Caki2 (cell line): ENCODE measurements at places on chromosomes 12 and 14. TPM values are rescaled to one million over a fixed set of nuclear protein-coding genes. Genes with fewer than 3 reads are reported as not detected.

MMP19 gene
- total RNA-seq: not detected in 2 replicates

RTL1 gene
- total RNA-seq: not detected in 2 replicates

INHBC gene
- not detected in 2 replicates for total RNA-seq

LRIG3 gene
- 16.5 and 29.7 TPM in 2 replicates for total RNA-seq

- DNase-seq: no peak
Observed at GRCh38 chr12:72610854-72611358, 338.7 kb downstream of the TRHDE start.

DNA sequence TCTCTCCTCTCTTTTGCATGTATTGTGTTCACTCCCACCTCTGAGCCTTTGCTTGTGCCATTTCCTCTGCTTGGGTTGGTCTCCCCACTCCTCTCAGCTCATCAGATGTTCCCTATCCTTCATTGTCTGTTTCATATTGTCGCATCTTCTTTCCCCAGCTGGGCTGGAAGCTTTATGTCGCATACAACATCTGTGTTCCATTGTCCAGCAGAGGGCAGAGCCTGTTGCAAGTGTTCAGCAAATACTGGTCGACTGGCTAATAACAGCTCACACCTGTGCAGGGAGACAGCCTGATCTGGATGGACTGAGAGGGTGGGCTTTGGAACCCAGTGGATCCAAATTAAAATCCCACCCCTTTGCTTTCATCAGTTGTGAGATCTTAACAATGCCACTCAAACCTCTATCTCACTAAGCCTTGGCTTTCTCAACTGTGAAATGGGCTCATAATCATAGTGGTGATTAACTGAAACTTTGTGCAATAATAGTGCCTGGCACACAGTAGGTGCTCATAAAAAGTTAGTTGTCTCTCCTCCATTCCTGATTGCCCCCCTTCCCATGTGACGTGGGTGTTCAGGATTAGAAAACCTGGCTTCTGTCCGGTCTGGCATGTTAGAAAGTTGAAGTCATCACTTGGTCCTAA is 75.8 kb downstream of the RIN3 start:
- DNase-seq: no peak

GRCh38 chr14:20516921-20517320 is 11.6 kb downstream of the RNASE10 start:
- DNase-seq: no peak

DNA sequence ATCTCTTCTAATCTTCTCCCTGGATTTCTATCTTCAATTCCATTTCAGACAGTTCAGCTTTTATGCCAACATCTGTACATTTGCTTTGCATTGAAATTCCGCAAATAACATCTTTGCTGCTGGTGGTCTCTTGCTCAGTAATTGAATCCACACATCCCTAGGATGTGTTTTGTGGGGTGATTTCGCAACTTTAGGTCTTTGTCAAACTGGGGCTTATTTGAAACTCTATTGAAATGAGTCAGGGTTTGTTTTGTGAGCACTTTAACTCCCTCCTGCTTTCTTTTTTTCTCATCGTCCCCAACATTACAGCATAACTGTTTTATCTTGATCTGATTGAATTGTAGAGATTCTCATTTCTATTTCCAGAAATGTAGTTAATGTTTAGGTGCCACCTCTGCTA is 404.3 kb downstream of the NPAS3 start:
- no peak for DNase-seq

DNA sequence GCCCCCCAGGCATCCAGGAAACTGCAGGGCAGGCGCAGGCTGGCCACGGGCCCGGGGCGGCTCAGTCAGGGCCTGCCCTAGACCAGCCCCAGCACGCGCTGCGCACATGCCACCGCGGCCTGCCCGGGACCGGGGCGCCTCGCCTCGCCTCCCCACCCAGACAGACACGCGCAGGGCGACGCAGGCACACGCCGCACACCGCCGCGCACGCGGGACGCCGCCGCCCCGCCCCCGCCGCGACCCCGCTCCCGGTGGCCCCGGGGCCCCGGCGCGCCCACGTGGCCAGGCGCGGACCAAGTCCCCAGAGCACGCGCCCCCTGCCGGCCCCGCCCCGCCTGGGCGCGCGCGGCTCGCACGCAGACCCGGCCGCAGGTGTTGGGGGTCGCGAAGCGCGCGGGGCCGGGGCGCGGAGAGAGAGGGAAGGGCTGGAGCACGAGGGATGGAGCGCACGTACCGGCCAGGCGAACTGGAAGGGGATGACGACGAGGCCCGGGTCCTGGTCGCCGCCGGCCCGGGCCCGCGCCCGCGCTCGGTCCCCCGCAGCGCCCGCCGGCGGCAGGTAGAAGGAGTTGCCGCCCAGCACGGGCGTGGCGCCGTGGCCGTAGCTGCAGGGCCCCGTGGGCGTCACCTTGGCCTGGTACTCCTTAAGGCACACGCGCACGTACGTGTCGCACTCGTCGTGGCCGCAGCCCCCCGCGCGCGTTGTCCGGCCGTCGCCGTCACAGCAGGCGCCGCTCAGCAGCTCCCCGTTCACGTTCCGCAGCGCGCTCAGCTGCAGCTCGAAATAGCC is 1.1 kb downstream of the JAG2 start:
- DNase-seq: no peak

DNA sequence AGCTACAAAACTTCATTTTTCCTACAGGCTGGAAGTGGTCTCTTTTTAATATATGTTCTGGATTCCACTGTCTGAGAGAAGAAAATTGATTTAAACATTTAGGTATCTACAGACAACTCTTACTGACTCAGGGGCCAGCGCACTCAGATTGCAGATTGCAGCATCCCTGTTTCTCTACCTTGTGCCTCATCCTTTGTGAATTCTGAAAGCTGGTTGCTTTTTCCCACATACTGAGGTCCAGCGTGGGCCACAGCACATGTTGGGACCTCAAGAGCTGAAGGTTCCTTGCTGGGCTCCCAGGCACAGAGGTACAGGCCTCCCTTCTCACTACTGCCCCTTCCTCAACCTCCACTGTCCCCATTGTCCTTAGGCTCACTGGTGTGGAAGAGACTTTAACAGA is 101.7 kb upstream of the CCDC175 start:
- no peak for DNase-seq

DNA sequence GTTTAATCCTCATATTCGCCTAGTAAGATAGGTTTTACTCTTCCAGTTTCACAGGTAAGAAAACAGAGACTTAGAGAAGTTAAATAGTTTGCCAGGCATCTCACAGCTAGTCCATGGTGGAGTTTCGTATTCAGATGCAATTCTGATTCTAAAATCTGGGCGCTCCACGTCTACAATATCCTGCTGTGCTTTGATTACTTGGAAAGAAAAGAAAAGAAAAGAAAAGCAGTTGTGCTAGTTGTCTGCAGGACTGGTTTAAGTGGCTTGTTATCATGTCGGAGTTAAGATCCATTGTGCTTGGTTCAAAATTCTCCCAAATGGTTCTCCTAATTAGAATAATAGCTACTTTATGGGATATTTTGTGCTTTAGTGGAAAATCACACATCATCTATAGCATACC is 18.6 kb downstream of the AKAP3 start:
- DNase-seq: no peak
